ENCODE measurements at places on chromosomes 13 and 19.
A peak's percentile ranks its signal among the peaks of the same experiment; 100 is the strongest.

- no peak for DNase-seq
Observed at GRCh38 chr19:4714016-4714415, 9.6 kb downstream of the DPP9 start.

DNA sequence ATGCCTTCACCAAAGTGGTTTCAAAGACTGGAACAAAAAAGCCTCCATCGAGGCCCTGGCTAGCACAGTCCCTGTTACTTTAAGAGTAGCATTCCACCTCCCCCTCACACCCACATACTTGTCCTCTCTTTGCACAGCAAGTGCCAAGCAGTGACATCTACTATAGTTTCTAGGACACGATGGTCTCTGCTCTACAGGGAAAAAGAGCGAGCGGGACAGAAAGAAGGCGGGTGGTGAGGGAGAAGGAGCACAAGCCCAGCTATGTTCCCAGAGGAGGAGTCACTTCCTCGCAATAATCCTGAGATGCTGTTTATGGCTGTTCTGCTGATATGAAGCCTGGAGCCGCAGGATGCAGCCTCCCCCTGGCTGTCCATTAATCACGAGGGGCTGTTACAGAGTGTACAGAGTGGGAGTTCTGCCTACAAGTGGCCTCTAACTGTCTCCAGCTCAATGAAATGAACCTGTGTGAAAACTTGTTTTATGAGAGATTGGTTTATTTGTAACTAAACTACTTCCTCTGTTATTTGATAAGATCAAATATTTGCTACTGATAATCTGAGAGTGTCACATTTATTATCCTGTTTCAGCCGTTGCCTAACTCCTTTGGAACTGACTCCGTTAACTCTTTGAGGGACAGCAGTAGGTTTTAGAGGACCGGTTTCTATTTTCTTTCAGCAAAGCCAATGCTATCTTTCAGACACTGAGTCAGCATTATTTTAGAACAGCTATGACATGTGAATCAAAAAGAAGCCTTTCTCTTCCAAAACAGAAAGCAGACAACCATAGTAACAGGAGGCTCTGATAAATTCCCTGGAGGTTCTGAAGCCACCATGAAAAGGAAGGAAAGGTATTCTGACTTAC, 208.0 kb downstream of the SPRY2 start:
- peak; percentile 51 for DNase-seq

DNA sequence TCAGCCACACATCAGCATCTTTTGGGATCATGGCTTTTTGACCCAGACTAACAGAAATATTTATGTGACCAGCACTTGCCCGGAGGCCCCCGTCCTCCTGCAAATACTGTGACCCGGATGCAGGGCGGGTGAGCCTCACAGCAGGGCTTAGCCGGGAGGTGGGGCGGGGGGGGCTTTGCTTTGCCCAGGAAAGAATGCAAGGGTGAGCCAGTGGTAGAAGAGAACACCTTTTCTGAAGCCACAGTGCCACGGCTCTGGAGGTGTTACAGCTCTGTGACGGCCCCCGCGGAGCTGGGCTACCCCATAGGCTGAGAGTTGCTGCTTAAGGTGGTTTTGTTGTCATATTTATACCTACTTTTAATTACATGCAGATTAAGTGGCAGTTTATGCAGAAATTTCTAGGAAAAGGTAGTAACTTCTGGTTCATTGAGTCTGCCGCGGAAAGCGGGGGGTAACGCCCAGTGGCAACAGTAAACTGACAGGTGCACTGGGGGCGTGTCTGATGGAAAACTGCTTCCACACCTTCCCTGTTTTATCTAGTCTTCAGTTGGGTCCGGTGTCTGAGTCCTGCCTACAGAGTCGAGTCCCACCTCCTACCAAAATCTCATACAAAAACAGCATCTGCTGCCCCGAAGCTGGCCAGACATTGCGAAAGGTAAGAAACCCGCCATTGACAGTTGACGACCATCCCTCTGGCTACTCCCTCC, 187.9 kb downstream of the TEX29 start:
- DNase-seq, result no peak

DNA sequence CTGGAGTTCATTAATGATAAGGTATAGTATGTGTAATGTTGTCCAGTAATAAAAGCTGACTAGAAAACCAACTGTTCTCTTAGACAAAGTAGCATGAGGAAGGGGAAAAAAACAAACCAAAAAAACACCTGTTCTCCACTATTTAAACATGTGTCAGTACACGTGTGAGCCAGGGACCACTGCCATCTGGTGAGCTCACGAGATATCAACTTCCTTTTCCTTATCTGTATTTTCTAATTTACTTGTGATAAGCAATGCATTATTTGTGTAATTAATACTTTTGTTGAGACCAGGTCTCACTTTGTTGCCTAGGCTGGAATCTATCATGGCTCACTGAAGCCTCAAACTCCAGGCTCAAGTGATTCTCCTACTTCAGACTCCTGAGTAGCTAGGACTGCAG, 4.3 kb upstream of the SIX5 start:
- DNase-seq, result no peak

GRCh38 chr19:4712771-4713170, 10.9 kb downstream of the DPP9 start:
- no peak for DNase-seq

- no peak for DNase-seq
Observed at GRCh38 chr19:1924320-1924961, 16.5 kb upstream of the CSNK1G2 start.

- DNase-seq, result no peak
Observed at GRCh38 chr13:34577051-34577450, 365.0 kb upstream of the NBEA start.

GRCh38 chr19:30666301-30666803, 294.2 kb downstream of the ZNF536 start:
- DNase-seq, result peak; percentile 25

DNA sequence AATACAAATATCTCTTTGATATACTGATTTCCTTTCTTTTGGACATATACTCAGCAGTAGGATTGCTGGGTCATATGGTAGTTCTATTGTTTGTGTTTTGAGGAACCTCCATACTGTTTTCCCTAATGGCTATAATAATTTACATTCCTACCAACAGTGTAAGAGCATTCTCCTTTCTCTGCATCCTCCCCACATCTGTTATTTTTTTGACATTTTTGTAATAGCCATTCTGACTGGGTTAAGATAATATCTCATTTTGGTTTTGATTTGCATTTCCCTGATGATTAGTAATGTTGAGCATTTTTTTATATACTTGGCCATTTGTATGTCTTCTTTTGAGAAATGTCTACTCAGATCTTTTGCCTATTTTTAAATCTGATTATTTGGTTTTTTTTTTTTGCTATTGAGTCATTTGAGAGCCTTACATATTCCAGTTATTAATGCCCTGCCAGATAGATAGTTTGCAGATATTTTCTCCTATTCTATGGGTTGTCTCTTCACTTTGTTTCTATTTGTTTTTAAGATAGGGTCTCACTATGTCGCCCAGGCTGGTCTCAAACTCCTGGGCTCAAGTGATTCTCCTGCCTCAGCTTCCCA, 95.7 kb downstream of the FNDC3A start:
- DNase-seq, result no peak

DNA sequence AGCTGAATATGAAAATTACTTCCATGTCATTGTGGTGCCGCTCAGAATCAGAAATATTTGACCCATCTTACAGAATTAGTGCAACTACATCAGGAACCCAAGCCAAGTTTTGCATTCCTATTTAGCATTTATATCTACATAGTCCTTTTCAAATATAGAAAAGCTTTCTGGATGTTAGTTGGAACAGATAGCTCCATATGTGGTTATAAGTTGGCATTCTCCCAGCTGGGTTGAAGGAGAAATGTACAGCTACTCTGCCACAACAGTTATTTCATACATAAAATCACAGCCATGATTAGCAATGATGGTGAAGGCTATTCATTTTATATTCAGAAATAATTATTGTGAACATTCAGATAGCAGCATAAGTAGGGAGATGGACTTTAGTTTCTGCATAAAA, 28.2 kb downstream of the HPN start:
- no peak for DNase-seq

DNA sequence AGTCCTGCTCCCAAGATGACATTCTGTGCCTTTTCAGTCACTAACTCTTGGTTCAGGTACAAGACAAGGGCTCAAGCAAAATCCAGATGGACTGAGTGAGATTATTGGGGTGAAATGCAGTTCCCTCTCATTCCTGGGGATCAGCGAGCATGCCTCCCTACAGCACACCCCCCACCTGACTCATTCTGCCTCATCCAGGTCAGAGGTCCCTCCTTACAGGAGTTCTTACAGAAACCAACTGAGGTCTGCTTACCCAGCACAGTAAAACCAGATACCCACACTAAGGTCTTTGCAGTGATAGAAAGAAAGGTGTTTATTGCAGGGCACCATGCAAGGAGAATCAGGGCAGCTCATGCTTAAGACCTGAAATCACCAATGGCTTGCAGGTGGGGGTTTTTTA, 21.6 kb upstream of the MRI1 start:
- DNase-seq, result no peak

GRCh38 chr19:793806-794205, 3.4 kb upstream of the PTBP1 start:
- no peak for DNase-seq

DNA sequence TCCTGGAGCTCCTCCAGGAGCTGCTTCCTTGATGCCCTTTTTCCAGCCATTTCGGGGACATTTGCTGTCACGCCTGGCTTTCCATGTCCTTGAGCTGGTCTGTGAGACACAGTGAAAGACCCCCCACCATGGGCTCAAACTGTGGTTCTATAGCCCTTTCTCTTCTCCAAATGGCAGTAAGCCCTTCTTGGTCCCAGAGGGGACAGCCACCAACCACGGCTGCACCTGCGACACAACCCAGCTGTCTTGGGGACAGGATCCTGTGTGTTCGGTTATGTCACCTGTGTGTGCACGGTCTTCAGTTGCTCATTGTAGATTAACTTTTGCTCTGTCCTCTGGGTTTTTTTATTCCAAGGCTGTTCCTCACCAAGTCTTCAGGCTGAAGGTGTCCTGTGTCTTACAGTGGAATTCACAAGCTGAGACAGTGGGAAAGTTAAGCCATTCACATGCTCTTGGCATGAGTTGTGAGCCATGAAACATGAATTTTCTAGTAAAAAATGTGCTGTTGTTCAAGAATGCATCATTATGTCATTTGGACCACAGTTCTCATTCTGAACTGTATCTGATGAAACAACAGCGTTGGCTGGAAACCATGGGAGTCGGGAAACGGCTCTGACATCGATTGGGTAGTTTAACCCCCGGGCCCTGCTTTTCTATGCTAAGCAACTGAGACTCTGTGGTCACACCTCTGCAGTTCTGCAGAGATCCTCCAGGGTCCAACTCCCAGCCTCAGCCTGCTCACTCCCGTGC, 129.5 kb upstream of the MCF2L start:
- no peak for DNase-seq

GRCh38 chr19:54271106-54271505, 9.8 kb downstream of the LILRB2 start:
- DNase-seq, result no peak

GRCh38 chr13:101838323-101838722, 385.8 kb downstream of the ITGBL1 start:
- DNase-seq, result no peak

GRCh38 chr13:57345526-57345925, 178.5 kb downstream of the PRR20E start:
- no peak for DNase-seq

GRCh38 chr19:15268928-15269253, 36.6 kb upstream of the EPHX3 start:
- no peak for DNase-seq

- no peak for DNase-seq
Observed at GRCh38 chr19:2834294-2834871, 6.9 kb upstream of the ZNF555 start.

All from SK-N-DZ (cell line).